HS-27A (cell line): ENCODE measurements at places on chromosomes 1 and 21.
A peak's percentile ranks its signal among the peaks of the same experiment; 100 is the strongest.

GRCh38 chr21:46114963-46115362, 17.1 kb downstream of the COL6A2 start:
- DNase-seq = no peak

DNA sequence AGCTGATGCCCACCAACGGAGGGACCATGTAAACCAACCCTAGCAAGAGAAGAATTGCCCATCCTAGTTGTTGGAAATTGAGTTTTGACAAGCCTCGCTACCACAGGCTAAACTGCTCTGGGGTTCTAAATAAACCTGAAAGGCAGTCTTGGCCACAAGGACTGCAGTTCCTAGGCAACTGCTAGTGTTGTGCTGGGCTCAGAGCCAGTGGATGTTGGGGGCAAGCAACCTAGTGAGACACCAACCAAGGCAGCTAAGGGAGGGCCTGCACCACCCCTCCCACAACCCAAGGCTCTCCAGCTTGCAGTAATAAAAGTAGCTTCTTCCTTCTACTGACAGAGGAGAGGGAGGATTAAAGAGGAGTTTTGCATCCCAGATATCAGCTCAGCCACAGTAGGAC, 102.4 kb upstream of the PKN2 start:
- DNase-seq = no peak

- DNase-seq = peak; percentile 38
These were observed 109.4 kb downstream of the NRDC start for GRCh38 chr1:51768971-51769588.

DNA sequence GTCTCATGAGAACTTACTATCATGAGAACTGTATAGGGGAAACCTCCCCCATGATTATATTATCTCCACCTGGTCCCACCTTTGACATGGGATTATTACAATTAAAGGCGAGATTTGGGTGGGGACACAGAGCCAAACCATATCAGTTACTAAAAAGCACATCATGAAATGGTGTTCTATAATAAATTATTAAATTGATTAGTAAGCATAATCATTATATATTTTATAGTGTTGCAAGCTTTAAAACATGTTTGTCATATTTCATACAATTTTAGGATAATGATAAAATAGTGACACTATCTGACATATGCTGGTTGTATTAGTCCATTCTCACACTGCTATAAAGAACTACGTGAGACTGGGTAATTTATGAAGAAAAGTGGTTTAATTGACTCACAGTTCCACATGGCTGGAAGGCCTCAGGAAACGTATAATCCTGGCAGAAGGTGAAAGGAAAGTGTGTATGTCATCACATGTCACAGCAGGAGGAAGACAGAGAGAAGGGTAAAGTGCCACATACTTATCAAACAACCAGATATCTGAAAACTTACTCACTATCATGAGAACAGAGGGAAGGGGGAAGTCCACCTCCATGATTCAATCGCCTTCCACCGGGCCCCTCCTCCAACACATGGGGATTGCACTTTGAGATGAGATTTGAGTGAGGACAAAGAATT, 539.2 kb upstream of the OLFM3 start:
- no peak for DNase-seq

DNA sequence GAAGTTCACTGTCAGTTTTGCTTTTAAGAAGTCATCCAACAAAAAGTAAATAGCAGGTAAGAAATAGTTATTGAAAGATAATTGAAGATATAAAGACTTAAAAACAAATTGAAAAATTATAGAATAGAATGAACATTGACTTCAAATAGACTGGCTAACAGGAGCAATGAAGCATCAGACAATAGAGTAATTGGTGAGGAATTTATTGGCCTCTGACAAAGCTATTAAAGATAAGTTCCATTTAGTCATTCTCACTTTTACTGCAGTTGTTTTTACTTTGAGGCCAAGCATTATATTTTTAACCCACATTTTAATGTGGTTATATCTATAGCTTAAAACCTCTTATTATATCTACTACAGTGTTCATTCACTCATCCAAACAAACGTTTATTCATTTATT, 228.8 kb upstream of the ADGRL2 start:
- DNase-seq = no peak

DNA sequence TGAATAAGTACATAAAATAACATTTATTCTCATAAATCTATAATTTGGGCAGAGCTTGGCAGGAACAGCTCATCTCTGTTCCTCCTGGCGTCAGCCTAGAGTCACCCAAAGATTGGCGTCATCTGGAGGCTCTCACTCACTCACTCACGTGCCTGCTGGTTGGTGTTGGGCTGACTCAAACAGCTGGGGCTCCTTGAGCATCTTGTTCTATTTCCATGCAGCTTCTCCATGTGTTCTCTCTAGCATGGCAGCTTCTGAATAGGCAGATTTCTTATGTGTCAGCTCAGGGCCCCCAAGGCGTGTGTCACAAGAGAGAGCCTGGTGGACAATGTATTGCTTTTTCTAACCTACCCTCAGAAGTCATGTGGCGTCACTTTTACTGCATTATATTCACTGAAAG, 70.6 kb upstream of the RAB3GAP2 start:
- DNase-seq = no peak
